ENCODE measurements at places on chromosomes 2 and 18.

DNA sequence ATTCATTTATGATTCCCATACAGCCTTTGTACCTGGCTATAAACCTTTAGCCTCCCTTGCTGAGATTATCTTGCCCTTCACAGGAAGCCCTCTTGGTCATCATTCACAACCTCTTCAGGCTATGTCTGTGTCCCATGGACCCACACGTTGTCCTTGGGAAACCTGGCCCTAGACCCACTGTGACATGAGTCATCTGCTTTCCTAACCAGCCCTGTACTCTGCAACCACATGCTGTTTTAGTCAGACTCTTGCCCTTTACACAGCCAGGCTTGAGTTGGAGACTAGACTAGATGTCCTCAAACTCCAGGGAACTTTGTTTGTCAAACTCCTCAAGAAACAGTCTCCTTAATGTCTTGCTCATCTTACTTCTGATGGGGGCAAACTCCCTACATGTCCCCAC, 229.3 kb upstream of the ZSWIM2 start:
- DNase-seq: no peak

- DNase-seq: no peak
Measured at GRCh38 chr2:156561326-156561725, 125.1 kb downstream of the GPD2 start.

GRCh38 chr2:147623328-147623727, 221.5 kb upstream of the ACVR2A start:
- no peak for DNase-seq

GRCh38 chr18:76484749-76485387, 10.2 kb downstream of the ZNF516 start:
- no peak for DNase-seq

GRCh38 chr18:52746986-52747385, 407.0 kb downstream of the DCC start:
- no peak for DNase-seq

DNA sequence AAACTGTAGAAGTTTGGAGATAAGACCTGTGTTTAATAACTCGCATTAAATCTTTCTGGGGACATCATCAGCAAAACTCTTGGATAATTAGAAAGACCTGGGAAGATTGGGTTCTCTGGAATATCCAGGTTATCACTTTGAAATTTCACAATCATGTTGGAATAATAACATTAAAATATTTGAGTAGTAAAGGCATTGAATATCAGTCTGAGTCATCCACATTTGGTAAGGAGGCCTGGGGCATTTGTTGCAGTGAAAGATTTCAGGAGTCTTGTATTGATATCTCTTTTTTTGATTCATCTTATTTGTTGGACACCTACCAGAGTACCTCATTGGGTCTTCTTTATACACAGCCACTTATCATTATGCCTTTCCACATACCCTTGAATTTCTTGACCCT, 95.9 kb downstream of the EPB41L5 start:
- DNase-seq: no peak

GRCh38 chr2:121333834-121334558, 49.0 kb upstream of the TFCP2L1 start:
- DNase-seq: no peak

- DNase-seq: no peak
Measured at GRCh38 chr2:18046017-18046416, 167.6 kb downstream of the KCNS3 start.

- DNase-seq: no peak
Measured at GRCh38 chr2:230890646-230891045, 25.9 kb downstream of the ITM2C start.

DNA sequence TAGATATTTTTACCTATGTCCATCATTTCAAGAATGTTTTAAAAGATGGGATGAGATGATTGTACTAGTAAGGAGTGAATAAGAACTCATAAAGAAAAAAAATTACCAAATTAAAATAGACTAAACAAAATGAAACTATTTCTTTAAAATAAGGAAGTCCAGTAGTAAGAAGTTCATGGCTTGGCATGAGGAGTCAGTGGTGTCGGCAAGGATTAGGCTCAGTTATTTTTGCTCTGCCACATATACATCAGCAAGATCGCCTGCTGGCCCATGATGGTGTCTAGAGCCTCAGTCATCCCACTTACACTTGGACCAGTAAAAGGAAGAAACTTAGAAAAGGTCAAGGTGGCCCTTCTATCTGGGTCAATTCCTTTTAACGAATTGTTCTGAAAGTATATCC, 300.9 kb upstream of the SLC8A1 start:
- DNase-seq: no peak

DNA sequence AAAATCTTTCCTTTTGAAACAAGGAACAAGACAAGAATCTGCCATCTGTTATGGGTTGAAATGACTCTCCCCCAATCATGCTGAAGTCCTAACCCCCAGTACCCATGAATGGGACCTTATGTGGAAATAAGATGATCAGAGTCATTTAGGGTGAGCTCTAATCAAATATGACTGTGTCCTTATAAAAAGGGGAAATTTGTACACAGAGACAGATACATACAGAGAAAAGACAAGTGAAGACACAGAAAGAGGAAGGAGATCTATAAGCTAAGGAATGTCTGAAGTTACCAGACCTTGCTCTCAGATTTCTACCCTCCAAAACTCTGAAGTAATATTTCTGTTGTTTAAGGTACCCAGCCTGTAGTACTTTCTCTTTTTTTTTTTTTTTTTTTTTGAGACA, 15.7 kb downstream of the TGFBRAP1 start:
- no peak for DNase-seq

GRCh38 chr2:70199320-70199864, 8.6 kb upstream of the C2orf42 start:
- no peak for DNase-seq

- no peak for DNase-seq
Measured at GRCh38 chr18:52348209-52348608, 8.2 kb downstream of the DCC start.

DNA sequence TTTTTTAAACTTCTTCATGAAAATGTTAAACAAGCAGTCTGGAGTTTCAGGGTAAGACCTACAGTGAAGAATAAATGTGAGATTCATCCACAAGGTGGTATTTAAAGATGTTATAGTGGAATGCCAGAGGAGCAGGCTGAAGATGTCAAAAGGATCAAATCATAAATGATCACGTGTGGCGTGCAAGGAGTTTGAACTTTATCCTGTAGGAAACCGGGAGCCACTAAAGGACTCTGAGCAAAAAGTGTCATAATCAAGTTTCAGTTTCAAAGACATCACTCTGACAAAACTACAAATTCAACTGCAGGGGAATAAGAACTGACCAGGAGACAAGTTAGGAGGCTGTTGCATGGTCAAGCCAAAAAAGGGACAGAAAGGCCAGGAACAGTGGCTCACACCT, 19.9 kb downstream of the NHEJ1 start:
- no peak for DNase-seq

GRCh38 chr2:107927034-107927534, 59.2 kb upstream of the SLC5A7 start:
- no peak for DNase-seq

GRCh38 chr2:202317080-202317857, 51.7 kb downstream of the NOP58 start:
- DNase-seq: no peak

GRCh38 chr2:113240915-113241911, 37.5 kb downstream of the PAX8 start:
- no peak for DNase-seq

DNA sequence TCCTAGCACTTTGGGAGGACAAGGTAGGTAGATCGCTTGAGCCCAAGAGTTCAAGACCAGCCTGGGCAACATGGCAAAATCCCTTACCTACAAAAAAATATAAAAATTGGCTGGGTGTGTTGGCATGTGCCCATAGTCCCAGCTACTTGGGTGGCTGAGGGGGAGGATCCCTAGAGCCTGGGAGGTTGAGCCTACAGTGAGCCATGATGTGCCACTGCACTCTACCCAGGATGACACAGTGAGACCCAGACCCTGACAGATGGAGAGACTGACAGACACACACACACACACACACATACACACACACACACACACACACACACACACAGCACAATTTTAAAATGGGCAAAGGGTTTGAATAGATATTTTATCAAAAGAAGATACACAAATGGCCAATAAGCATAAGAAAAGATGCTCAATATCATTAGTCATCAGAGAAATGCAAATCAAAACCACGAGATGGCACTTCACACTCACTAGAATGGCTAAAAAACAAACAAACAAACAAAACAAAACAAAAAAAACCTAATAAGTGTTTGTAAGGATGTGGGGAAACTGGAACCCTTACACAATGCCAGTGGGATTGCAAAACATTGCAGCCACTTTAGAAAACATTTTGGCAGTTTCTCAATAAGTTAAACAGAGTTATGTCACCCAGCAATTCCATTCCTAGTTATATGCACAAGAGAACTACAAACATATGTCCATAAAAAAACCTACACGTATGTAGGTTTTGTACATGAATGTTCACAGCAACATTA, 42.3 kb downstream of the BAZ2B start:
- DNase-seq: no peak

GRCh38 chr2:159933727-159934049, 128.7 kb downstream of the PLA2R1 start:
- no peak for DNase-seq
